ENCODE measurements at places on chromosomes 11 and 22.
A peak's percentile ranks its signal among the peaks of the same experiment; 100 is the strongest.

DNA sequence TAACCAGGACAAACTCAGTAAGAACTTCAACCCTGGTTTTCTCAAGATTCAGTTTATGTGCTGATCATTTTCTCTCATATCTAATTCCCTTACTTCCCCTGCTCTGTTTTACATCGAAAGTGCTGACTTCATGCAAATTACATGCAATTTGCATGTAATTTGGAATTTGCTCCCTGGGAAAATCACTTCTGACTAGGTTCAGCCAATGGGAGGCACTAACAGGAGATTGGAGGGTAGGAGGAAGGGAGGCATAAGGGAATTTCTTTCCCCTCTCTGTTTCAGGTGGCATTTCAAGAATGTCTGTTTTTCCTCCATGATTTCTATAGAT, 363.3 kb upstream of the CCDC90B start:
- no peak for DNase-seq

GRCh38 chr11:134275534-134276395, at the start of gene GLB1L3:
Gene GLB1L3 (plus strand): TSS chr11:134276379. CDS start chr11:134276741, 362 bp downstream.
- DNase-seq, result peak; percentile 26

GRCh38 chr22:42872821-42873220, 15.7 kb upstream of the ARFGAP3 start:
- DNase-seq, result no peak

GRCh38 chr11:69443968-69444364, 37.5 kb upstream of the LINC01488 start:
- DNase-seq, result no peak

- no peak for DNase-seq
These were observed 6.6 kb upstream of the SSTR3 start for GRCh38 chr22:37218771-37219411.

DNA sequence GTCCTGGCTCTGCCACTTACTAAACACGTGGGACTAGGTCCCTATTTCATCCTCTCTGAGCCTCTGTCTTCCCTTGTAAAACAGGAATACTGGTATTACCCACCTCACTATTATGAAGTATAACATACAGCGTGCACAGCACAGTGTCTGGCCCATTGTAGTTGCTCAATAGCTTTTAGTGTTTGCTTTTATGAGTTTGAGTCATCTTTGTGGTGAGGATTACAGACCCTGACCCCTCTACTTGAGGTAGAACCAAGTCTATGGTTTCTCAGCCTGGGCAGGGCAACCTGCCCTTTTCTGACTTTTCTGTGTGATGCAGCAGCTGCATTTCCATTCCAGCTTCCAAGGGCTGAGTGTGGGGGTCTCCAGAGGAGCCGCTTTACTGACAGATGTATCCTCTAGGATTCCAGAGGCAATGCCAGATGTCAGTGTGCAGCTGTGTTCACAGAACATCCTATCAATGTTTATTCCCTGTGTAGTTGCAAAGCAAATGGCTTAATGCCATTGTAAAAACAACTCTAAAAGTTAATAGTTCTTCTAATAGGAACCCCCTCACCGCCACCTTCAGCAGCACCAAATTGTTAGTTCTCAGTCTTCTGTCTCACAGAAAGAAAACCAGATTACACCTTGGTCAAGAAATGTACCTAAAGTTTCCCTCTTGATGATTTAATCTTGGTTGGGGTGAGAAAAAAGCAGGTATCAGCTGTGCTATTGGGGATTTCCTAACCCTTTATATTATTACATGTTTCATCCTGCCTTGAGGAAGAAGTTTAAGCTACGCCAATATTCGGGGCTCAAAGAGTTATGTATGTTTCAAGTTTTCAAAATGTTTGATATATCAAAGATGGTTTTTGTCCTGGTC, 16.8 kb downstream of the PRR5L start:
- DNase-seq, result peak; percentile 94

- DNase-seq, result no peak
These were observed 19.5 kb upstream of the TAB1 start for GRCh38 chr22:39379756-39380730.

- DNase-seq, result peak; percentile 25
These were observed 189.1 kb upstream of the FAT3 start for GRCh38 chr11:92035488-92035887.

DNA sequence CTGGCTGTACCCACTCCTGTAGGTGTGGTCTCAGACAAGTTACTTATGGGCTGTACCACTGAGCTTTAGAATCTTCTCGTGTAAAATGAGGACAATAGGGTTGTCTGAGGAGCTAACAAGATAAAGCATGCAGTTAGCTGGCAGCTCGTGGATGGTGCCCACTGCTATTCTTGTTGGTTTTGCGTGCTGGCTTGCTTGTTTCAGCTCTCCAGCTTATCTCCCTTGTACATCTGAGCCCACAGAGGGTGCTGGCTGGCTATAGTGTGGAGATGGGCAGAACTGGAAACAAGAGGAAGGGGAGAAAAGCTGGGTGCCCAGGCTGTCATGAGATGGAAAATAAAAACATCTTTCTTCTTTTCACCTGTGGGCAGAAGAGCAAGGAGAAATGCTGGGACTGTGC, 46.5 kb upstream of the GALNT18 start:
- no peak for DNase-seq

DNA sequence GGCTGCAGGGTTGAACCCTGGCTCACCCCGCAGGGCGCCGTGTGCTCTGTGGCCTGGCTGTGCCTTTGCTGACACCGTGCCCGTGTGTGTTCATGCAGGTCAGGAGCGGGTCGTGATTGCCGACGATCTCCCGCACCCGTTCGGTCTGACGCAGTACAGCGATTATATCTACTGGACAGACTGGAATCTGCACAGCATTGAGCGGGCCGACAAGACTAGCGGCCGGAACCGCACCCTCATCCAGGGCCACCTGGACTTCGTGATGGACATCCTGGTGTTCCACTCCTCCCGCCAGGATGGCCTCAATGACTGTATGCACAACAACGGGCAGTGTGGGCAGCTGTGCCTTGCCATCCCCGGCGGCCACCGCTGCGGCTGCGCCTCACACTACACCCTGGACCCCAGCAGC, 47.0 kb upstream of the PPP6R3 start:
- DNase-seq, result no peak

DNA sequence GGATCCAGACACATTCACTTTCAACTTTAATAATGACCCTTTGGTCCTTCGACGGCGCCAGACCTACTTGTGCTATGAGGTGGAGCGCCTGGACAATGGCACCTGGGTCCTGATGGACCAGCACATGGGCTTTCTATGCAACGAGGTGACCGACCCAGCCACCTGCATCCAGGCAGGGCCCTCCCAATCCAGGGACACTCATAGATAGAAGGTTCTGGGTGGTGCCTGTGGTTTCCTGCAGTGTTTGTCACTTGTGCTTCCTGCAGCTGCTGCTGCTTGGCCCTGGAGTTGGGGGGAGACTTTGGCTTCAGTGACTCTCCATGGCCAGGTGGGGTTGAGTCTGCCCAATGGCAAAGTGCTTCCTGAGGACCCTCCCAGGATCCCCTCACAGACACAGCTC, 7.3 kb downstream of the APOBEC3B start:
- DNase-seq, result no peak

GRCh38 chr11:95917193-95918036, 6.5 kb downstream of the MTMR2 start:
- DNase-seq, result peak; percentile 9

DNA sequence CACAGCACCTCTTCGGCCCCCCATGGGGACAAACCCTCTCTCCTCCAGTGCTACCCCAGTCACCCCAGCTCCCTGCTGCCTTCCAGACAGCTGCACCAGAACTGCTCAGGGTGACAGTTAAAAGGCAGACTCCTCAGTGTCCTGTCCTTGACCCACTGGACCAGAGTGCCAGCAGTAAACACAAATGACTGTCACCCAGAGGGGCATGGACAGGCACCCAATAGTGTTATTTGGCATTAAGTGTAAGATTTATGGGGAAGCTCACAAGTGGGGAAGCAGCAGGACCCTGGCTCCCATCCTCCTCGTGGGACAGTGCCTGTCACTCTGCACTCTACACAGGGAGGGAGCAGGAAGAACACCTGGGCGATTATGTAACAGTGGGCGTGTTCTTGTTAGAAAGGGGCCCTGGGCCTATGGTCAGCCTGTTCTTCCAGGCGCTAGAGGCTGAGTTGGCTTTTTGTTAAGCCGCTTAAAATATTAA, 5.0 kb downstream of the RPS19BP1 start:
- DNase-seq, result peak; percentile 33

GRCh38 chr11:88398372-88398771, 60.8 kb upstream of the CTSC start:
- peak; percentile 80 for DNase-seq

DNA sequence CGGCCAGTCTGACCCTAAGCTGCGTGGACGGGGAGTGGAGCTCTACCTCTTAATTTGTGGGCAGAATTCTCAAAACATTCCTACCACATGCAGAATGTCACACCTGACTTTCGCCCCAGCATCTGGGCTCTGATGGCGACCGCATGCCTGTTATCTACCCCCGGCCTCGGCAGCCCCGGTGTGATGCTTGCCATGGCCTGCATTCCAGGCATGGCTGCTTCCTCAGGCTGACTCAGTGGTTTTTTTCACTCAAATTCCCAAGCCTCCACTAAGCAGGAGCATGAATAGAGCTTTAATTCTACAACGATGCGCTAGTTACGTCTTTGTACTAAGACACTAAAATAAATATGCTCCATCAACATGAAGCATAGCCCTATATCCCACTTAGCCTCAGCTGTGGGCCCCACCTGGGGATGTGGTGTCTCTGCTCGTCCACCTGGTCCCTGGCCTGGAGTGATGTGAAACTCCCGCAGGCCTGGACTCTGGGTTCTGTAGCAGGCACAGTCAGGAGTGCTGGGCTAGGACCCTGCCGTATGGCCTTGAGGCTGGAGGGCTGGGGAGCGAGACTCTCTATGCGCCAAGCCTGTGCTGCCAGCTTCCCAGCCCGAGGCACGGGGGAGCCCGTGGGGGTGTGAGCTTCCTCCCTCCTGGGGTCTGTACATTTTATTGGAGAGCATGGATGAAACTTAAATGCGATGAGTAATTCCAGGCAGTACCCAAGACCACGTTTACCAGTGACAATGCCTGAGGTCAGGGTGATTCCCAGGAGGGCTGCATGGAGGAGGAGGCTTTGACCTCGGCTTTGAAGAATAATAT, 153.2 kb downstream of the CTTN start:
- no peak for DNase-seq

GRCh38 chr22:49439373-49439772, 388.3 kb downstream of the BRD1 start:
- no peak for DNase-seq

GRCh38 chr11:75583718-75584658, 21.9 kb downstream of the SERPINH1 start:
- DNase-seq, result peak; percentile 43

- DNase-seq, result no peak
These were observed 11.5 kb downstream of the RIC8A start for GRCh38 chr11:218815-219593.

GRCh38 chr11:73248526-73249185, 23.5 kb upstream of the P2RY6 start:
- DNase-seq, result no peak

- no peak for DNase-seq
These were observed 142.8 kb downstream of the NECTIN1 start for GRCh38 chr11:119586181-119586580.

- DNase-seq, result no peak
These were observed 223.2 kb upstream of the E2F8 start for GRCh38 chr11:19463976-19464375.

DNA sequence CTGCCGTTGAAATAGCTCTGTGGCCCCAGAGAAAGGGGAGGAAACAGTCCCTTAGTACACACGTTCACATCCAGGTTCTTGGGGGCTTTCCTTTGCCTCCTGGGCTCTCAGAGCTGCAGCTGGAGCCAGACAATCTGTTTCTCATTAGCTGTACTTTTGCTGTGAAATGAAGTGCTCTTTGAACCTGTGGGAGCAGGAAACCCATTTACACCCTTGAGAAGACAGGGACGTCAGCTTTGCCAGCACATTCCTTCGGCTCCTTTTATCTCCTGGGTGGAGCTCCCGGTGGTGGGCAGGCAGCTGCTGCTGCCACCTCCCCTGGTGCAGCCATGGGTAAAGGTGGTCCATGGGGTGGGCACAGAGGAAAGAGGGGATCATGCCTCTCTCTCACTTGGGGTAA, 80.6 kb upstream of the TIMP3 start:
- DNase-seq, result peak; percentile 50

DNA sequence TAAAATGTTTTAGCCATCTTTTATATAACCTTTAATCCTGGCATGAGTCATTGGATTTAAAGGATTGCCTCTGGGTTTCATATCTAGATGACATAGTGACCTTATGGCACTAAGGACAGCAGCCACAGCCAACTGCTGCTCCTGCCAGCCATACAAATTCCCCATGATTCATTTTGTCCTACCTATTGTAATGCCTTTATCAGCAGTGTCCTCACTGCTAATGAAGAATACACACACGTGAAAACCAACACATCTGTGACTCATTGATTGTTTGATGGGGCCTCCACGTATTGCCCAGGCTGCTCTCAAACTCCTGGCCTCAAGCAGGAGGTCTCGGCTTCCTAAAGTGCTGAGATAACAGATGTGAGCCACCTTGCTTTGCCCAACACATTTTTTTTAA, 1.8 kb downstream of the LDHAL6A start:
- DNase-seq, result peak; percentile 84

- no peak for DNase-seq
These were observed 59.2 kb downstream of the BTG4 start for GRCh38 chr11:111452817-111453552.

DNA sequence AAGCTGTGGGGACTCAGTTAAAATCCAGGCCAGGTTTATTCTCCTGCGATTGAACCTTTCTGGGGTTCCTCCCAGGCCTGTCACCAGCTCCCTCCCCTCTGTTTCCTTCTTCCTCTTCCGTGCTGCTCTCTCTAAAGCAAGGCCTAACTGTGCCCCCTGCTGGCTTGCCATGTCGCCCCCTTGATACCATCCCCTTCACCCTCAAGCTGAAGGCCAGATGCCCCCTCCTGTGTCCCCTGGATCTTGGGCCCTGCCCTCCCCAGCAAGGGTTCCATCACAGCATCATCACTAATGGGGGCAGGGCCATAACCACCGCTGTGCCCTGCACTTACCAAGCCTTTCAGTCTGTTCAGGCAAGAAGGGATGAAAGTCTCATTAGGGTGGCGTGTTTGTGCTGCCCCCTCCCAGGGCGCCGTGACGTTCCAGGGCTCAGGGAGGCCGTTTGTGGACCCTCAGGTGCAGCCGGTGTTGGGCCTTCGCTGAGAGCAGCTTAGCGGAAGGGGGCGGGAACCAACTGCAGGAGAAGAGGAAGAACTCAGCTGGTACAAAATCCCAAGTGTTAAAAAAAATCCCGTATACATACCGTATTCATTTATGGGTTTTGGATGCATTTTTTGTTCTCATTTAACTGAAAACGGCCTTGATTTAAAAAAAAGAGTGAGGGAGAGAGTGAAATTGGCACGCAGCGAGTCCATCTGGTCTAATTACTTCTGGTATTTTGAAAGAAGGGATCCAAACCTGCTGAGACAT, 69.9 kb downstream of the MPPED1 start:
- DNase-seq, result no peak

GRCh38 chr22:47778160-47778658, 1015.8 kb downstream of the TBC1D22A start:
- no peak for DNase-seq

- no peak for DNase-seq
These were observed 111.8 kb upstream of the LMO1 start for GRCh38 chr11:8375460-8375859.
